ENCODE measurements at places on chromosomes 12 and 14.

DNA sequence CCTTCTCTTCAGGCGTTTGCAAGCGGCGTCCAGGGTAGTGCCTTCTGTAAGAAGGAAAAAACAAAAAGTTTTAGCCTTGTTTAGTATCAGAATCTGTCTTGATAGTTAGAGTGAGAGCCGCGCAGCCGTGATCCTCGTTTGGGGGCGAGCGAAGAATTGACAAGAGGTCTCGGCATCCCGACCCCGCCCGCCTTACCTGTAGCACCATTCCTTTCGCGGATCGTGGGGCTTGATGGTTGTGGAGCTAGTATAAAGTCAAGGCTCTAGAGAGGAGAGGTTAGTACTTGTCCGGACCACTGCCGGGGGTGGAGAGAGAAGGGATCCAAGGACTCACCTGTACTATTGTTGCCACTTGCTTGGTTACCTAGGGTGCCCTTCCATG, 494 bp downstream of the TMTC3 start:
- peak; percentile 3 for DNase-seq

DNA sequence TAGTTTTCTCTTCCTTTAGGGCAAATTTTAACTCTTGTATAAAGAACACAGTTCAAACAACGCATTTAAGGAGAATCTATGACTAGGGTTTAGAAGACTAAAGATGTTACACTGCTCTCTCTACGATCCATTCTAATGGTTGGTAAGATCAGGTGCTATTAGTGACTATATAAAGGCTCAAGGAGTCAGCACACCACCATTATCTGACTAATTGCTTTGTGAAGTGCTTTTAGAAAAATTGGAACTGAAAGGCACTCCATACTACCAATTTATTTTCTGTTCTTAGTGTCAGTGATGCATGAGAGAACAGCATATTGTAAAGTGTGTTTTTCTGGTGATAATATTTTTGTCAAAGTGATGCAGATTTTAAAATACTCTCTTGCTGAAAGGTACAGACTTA, 136.8 kb downstream of the SYT1 start:
- no peak for DNase-seq

DNA sequence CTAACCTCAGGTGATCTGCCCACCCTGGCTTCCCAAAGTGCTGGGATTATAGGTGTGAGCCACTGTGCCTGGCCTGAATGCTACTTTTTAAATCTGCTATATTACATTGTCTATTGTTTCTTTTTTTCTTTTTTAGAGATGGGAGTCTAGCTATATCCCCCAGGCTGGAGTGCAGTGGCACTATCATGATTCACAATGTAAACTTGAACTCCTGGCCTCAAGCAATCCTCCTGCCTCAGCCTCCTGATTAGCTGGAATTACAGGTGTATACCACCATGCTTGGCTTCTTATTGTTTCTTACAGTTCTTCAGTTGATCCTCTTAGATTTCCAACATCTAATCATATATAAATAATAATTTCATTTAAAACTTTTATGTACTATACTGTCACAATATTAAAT, 15.3 kb upstream of the WDR20 start:
- DNase-seq, result no peak

GRCh38 chr14:67999290-67999689, 179.7 kb downstream of the RAD51B start:
- no peak for DNase-seq

DNA sequence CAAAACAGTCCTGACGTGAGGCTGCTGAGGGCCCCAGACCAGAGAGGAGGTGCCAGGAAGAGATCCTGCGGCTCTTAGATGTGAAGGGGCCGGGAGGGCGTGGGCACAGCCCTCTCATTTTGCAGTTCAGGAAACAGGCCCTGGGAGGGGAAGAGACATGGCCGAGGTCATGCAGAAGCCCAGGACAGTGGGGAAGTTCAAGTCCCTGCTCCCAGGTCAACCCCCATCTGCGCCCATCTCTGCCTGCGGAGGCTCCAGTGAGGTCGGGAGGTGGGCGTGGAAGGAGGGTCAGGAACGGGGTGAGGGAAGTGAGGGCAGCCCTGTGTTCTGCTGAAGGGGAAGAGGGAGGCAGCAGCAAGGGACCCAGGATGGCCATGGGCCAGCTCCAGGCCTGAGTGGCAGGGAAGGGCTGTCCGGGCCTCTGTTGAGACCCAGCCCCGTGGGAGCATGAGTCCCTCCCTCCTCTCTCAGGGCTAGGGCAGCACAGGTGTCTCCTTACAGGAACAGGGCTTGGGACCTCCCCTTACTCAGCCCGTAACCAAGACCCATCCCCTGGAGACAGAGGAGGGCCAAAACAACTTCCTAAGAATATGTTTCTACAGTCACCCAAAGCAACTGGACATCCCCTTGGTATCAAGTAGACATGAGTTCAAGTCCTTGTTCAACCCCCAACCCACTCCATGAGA, 90.8 kb downstream of the LGMN start:
- DNase-seq, result no peak

DNA sequence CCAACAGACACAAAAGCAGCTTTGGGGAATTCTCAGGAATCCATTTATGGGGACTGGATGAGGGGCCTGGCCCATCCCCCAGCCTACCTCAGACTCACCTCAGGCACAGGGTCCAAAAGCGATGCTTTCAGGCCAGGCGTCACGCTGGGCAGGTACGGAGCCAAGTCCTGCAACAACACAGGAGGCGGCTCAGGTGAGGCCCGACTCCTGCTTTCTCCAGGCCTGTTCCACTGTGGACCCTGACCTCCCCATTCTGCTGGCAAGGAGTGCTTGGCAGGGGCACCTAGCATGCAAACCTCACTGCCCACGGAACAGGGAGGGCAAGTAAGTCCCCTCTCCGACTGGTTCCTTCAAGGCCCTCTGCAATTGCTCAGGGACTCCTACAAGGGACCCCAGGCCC, 28.6 kb upstream of the RAB35 start:
- DNase-seq, result no peak

GRCh38 chr12:109897029-109897428, 3.0 kb upstream of the TCHP start:
- no peak for DNase-seq

GRCh38 chr12:99302874-99303273, 344.7 kb upstream of the GARIN6 start:
- no peak for DNase-seq

DNA sequence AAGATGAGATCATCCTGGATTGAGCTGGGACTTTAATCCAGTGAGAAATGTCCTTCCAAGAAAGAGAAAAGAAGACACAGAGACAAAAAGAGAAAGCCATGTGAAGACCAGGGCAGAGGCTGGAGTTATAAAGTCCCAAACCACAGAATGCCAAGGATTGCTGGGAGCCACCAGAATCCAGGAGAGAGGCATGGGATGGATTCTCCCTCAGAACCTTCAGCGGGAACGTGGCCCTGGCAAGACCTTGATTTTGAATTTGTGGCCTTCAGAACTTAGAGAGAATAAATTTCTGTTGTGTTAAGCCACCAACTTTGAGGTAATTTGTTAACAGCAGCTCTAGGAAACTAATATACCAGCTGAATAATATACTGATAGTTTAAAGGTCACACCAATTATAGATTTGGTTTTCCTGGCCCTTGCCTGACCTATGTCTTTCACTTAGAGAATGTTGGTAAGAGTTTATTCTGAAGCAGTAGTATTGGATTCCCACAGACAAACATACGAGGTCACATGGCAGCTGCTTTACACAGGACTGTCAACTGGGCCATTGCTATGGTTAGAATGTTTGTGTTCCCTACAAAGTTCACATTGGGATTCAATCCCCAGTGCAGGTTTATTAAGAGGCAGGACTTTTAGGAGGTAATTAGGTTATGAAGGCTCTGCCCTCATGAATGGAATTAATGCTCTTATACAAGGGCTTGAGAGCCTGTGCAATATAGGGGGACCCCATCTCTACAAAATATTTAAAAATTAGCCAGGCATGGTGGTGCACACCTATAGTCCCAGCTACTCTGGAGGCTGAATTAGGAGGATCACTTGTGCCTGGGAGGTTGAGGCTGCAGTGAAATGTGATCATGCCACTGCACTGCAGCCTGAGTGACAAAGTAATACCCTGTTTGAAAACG, 156.5 kb upstream of the EEA1 start:
- DNase-seq, result no peak

DNA sequence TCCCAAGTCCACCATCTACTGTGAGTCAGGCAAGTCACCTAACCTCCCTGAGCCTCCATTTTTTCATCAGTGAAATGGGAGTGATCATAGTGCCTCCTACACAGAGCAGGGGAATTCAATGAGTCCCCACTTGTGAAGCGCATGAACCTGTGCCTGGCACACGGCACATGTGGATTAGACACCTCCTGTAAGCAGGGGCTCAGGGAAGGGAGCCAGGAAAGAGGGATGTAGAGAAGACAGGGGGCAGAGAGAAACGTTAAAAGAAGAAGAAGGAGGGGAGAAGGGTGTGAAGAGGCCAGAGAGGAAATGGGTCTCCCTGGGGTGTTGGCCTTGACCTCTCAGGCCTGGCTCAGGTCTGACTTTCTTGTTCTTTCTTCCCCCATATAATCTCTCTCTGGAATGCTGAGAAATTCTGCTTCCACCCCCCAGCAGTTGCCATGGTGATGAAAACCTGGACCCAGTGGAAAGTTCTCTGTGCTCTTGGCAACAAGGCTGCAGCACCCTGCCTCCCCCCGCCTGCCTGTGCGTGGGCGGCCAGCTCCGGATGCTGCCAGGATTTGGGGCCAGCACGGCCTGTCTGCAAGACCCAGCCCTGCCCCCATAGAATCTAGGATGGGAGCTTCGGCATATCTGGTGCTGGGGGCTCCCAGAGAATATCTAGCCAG, 94.5 kb downstream of the CALM1 start:
- no peak for DNase-seq

DNA sequence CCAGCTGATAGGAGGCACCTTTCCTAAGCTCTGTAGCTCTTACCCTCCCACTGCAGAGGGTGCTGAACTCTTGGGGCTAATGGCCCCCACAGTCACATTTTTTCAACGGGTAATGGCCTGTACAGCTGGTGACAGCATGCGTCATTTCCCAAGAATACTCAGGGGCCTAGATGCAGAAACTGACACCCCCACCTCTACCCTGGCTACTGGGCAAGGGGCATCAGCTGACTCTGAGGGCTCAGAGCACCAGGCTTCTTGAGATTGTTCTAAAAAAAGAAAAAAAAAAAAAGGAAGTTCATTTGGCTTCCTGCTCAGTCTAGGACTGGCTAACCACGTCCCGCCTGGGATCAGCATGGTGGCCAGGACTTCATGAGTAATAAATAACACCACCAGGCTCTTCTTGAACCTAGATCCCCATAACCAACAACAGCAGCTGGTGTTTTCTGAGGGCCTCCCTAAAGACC, 35.2 kb downstream of the ZFP36L1 start:
- DNase-seq, result no peak

DNA sequence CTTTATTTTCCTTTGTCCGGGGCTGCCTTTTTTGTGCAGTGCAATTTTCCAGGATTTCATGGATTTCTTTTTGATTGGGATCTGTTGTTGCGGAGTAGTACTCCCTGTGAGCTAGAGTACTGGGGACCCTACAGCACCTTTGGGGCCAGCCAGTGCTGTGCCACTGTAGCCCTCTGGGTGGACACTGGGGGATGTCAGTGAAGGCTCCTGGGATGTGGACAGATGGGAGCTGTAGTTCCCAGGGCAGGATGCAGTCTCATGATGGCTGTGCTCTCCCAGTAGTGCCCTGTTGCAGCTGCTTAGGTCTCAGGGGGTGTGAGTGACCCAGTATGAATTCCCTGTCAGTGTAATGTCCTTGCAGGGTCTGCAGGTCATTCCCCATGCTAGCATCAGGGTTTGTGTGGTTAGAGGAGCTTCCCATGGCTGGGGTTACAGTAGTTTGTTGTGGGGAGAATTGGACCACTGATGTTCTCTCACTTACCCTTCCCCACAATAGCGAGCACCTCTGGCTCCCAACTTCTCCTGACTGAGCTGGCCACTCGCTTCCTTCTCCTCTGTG, 72.2 kb downstream of the BRMS1L start:
- DNase-seq, result no peak

DNA sequence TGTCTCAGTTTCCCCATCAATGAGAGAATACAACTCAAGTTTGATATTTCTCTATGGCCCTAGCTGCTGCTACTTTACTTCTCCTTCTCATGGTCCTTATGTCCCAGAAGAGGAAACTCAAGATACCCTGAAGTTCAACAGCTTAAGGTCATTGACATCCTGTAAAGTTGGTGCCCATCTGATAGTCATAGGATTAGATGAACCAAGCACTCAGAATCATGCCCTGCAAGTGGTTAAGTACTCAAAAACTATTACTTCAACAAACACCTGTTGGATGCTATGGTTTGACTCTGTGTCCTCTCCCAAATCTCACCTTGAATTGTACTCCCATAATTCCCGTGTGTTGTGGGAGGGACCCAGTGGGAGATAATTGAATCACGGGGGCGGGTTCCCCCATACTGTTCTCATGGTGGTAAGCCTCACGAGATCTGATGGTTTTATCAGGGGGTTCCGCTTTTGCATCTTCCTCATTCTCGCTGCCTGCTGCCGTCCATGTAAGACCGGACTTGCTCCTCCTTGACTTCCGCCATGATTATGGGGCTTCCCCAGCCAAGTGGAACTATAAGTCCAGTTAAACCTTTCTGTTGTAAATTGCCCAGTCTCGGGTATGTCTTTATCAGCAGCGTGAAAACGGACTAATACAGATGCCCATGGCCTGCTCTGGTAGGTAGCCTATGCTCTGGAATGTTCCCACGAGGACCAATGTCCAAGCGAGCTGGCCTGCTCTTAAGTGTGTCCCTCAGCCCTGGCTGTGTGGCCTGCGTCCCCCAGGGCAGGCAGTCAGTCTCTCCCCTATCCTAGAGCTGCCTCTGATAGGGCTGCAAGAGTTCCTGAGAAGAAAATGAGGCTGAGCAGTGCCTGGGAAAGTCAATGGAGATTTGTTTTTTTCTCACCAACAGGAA, 18.1 kb downstream of the CAMKK2 start:
- no peak for DNase-seq

DNA sequence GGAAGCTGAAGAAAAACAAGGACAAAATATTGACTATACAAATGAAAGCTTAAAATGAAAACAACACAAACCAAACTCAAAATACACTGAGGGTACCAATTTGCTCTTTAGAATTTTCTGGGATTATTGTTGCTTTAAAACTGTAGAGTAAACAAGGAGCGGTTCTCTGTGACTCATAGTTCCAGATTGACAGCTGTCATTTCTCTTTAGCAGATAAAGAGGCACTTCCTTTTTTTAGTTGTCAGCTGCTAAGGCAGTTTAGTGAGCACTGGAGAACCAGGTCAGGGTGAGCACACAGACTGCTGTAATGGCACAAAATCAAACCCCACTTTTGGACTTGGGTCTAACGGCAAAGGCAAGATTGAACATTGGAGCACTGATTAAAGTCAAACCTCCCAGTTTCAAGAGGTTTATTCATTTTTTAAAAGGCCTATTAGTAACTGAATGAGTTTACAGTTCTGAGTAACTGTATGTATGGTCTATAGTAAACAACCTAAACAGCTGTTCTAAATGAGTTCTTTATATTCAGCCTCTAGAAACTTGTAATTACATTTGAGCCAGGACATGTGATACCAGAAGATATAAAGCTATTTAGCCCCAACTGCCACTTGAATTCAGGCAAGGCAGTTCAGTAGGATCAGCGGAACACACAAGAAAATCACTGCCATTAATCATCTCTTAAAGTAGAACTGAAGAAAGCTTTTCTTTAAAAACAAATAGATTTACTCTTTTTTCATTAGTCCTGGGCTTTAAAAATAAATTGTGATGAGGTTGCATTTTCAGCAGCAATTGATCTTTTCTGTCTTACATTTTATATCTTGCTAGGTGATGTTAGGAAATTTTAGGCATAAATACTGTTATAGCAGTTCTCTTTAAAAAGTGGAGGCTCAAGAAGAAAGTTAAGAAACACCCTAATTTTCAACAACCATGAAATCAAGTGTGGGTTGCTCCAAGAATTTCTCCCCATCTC, 71.7 kb upstream of the PRICKLE1 start:
- no peak for DNase-seq

GRCh38 chr12:95322326-95322725, 104.7 kb downstream of the VEZT start:
- DNase-seq, result no peak

GRCh38 chr14:48853159-48853558, 733.0 kb downstream of the RPS29 start:
- DNase-seq, result no peak
